Activated naive CD8-positive, alpha-beta T cell treated with anti-CD3 and anti-CD28 coated beads for 36 hours (primary cell): ENCODE measurements at places on chromosomes 6 and 20. TPM values are rescaled to one million over a fixed set of nuclear protein-coding genes. Genes with fewer than 3 reads are reported as not detected.

- DNase-seq: no peak
- no peak overlapping the region for H3K27ac ChIP-seq
- no peak overlapping the region for H3K4me3 ChIP-seq
- H3K36me3 ChIP-seq: no peaks in the 10 kb centered on the region
- peaks cover 19% of the 10 kb centered on the region for H3K27me3 ChIP-seq
Measured at GRCh38 chr6:44327096-44327495, 13.9 kb upstream of the AARS2 start.

GRCh38 chr6:26534681-26535465, 3.3 kb upstream of the HMGN4 start:
- H3K36me3 ChIP-seq: peaks cover 15% of the 10 kb centered on the region
- peaks cover 15% of the 10 kb centered on the region for H3K27me3 ChIP-seq
- no peak overlapping the region for H3K4me3 ChIP-seq
- DNase-seq: no peak
- peak overlapping the region; percentile 56 for H3K27ac ChIP-seq
- peaks cover 55% of the 10 kb centered on the region for H3K4me1 ChIP-seq

DNA sequence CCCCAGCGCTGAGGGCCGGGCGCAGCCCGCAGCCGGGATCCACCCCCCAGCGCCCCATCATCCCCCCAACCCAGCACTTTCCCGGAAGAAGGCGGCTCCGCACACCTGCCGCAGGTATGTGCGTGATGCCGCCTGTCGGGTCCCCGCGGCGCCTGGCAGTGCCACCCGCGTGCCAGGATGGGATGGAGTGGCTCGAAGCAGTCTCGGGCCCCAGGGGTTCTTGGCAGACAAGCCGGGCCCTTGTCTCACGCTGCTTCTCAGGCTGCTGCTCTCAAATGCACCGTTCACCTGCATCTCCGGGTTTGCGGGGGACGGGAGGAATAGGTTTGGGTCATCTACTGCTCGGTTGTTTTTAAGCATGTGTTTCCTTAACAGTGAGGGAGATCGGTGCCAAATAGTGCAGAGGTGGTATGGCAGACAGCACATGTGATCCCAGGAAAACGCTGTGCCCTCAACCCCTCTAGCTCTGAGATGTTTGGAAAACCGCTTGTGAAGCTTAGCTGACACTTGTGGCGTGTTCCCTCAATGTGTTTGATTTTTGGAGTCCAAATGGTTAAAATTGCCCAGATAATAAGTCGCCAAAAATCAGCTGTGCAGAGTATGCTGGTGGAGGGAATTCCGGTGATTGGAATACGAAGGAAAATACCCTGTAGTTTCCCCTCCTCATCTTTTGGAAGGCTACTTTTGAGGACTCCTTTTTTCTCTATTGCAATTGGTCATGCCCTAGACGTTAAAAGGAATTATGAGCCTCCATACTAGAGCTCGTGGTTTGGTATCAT, 926 bp downstream of the MYLIP start:
- peaks cover 14% of the 10 kb centered on the region for H3K36me3 ChIP-seq
- H3K27ac ChIP-seq: peak overlapping the region; percentile 91
- peak overlapping the region; percentile 90 for H3K4me3 ChIP-seq
- DNase-seq: peak; percentile 33
- peaks cover 35% of the 10 kb centered on the region for H3K4me1 ChIP-seq
- peaks cover 12% of the 10 kb centered on the region for H3K27me3 ChIP-seq

DNA sequence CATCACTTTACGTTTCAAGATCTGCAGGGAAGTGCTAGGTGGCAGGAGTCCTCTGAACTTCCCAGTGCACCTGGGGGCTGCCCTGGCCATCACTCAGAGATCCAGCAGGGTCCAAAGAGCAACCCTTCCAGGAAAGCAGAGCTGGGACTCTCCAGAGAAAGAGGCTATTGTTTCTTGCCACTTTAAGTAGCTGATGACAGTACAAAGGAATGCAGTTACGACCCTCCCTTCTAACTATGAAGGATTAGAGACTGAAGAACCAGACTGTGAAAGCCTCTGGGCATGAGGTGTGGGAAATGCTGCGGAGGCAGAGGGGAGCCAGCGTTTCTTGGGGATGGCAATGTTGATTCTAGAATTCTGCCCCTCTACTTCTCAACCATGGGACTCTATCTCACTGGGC, 189.1 kb upstream of the SUPT3H start:
- peaks cover 2% of the 10 kb centered on the region for H3K36me3 ChIP-seq
- no peak overlapping the region for H3K4me3 ChIP-seq
- H3K4me1 ChIP-seq: peaks cover 16% of the 10 kb centered on the region
- H3K27ac ChIP-seq: no peak overlapping the region
- DNase-seq: no peak
- H3K27me3 ChIP-seq: no peaks in the 10 kb centered on the region

The MARCKS gene
- total RNA-seq: 0.70 TPM

GRCh38 chr6:151109869-151110575, 129.7 kb upstream of the AKAP12 start:
- peaks cover under 1% of the 10 kb centered on the region for H3K36me3 ChIP-seq
- H3K4me1 ChIP-seq: no peaks in the 10 kb centered on the region
- peaks cover 7% of the 10 kb centered on the region for H3K27me3 ChIP-seq
- no peak overlapping the region for H3K27ac ChIP-seq
- DNase-seq: no peak
- no peak overlapping the region for H3K4me3 ChIP-seq

GRCh38 chr6:170283212-170284081, 7.4 kb downstream of the DLL1 start:
- H3K27me3 ChIP-seq: no peaks in the 10 kb centered on the region
- no peak for DNase-seq
- no peak overlapping the region for H3K4me3 ChIP-seq

- no peak overlapping the region for H3K4me3 ChIP-seq
- H3K27ac ChIP-seq: no peak overlapping the region
- peaks cover 15% of the 10 kb centered on the region for H3K27me3 ChIP-seq
- no peaks in the 10 kb centered on the region for H3K36me3 ChIP-seq
Measured at GRCh38 chr20:20953738-20954618, 152.2 kb downstream of the LINC00237 start.

The SPATA25 gene
- total RNA-seq: 0.90 TPM

DNA sequence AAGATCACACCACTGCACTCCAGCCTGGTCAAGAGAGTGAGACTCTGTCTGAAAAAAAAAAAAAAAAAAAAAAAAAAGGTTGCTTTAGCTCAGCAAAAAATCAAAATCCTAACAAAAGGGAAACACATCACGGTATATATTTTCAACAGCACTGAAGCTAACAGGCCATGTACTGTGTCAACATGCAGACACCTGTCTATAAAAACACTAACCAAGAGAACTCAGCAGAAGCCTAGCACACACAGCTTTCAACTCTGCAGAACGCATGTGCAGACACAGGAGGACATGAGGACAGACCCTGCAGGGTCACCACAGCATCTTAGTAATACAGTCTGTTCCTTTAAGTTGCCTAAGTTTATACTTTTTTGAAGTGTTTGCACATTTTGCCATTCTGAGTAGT, 13.5 kb downstream of the NINL start:
- peaks cover 1% of the 10 kb centered on the region for H3K36me3 ChIP-seq
- no peaks in the 10 kb centered on the region for H3K27me3 ChIP-seq
- peaks cover 4% of the 10 kb centered on the region for H3K4me1 ChIP-seq
- DNase-seq: no peak

GRCh38 chr6:154058963-154059680, 20.1 kb downstream of the OPRM1 start:
- H3K27ac ChIP-seq: no peak overlapping the region
- no peaks in the 10 kb centered on the region for H3K27me3 ChIP-seq
- H3K4me1 ChIP-seq: no peaks in the 10 kb centered on the region
- no peak overlapping the region for H3K4me3 ChIP-seq
- DNase-seq: no peak
- H3K36me3 ChIP-seq: no peaks in the 10 kb centered on the region

GRCh38 chr6:64335195-64335594, 699.6 kb downstream of the PHF3 start:
- no peaks in the 10 kb centered on the region for H3K36me3 ChIP-seq
- no peaks in the 10 kb centered on the region for H3K27me3 ChIP-seq
- DNase-seq: no peak
- no peak overlapping the region for H3K27ac ChIP-seq
- H3K4me3 ChIP-seq: no peak overlapping the region
- no peaks in the 10 kb centered on the region for H3K4me1 ChIP-seq

The LY6G6C gene
- total RNA-seq: not detected

DNA sequence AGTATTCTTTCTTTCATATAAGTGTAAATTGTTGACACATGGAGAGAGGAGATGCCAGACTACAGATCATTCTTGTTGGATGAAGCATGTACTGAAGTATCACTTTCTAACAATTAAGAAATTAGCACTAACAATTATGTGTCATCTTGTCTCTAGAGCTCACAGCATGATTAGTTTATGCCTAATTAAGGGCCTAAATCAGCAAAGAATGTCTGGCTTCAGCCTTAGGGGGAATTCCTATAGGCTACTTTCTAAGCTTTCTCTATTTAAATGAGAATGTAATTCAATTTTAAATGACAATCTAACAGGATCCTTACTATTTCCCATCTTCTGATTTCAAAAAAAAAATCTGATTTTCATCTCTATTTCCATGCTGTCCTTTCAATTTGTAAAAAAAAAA, 371.0 kb downstream of the EPHA7 start:
- no peak overlapping the region for H3K27ac ChIP-seq
- H3K36me3 ChIP-seq: no peaks in the 10 kb centered on the region
- DNase-seq: no peak
- H3K4me1 ChIP-seq: no peaks in the 10 kb centered on the region
- H3K27me3 ChIP-seq: no peaks in the 10 kb centered on the region

GRCh38 chr6:168619560-168620314, 178.8 kb downstream of the SMOC2 start:
- no peak overlapping the region for H3K4me3 ChIP-seq
- peaks cover 17% of the 10 kb centered on the region for H3K27me3 ChIP-seq
- peaks cover under 1% of the 10 kb centered on the region for H3K36me3 ChIP-seq
- H3K4me1 ChIP-seq: peaks cover 3% of the 10 kb centered on the region
- no peak overlapping the region for H3K27ac ChIP-seq

The CST11 gene
- total RNA-seq: not detected

- H3K4me1 ChIP-seq: no peaks in the 10 kb centered on the region
- DNase-seq: no peak
- H3K27ac ChIP-seq: no peak overlapping the region
- H3K4me3 ChIP-seq: no peak overlapping the region
- H3K36me3 ChIP-seq: no peaks in the 10 kb centered on the region
- H3K27me3 ChIP-seq: no peaks in the 10 kb centered on the region
Measured at GRCh38 chr20:32607727-32608663, 22.9 kb upstream of the NOL4L start.

The ANKRD66 gene
- total RNA-seq: not detected

GRCh38 chr20:41138475-41139226, 1.3 kb downstream of the PLCG1 start:
- peaks cover 45% of the 10 kb centered on the region for H3K36me3 ChIP-seq
- H3K27me3 ChIP-seq: no peaks in the 10 kb centered on the region
- H3K27ac ChIP-seq: peak overlapping the region; percentile 93
- peaks cover 69% of the 10 kb centered on the region for H3K4me1 ChIP-seq

The MUC21 gene
- not detected for total RNA-seq

The RPL7L1 gene
- total RNA-seq: 200 TPM

DNA sequence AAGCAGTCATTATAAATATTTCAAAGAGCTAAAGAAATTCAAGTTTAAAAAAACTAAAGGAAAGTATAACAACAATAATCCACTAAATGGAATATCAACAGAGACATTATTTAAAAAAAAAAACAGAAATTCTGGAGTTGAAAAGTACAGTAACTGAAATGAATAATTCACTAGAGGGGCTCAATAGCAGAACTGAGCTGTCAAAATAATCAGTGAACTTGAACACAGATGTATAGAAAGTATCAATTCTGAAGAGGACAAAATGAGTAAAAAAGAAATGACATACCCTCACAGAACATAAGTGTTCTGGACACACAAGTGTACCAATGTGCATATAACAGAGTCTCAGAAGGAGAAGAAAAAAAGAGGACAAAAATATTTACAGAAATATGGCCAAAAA, 191.6 kb upstream of the RUNX2 start:
- H3K4me3 ChIP-seq: no peak overlapping the region
- no peaks in the 10 kb centered on the region for H3K27me3 ChIP-seq
- no peak for DNase-seq
- H3K4me1 ChIP-seq: peaks cover 11% of the 10 kb centered on the region
- peaks cover 47% of the 10 kb centered on the region for H3K36me3 ChIP-seq

The DSP gene
- total RNA-seq: 0.16 TPM

The SIRPB2 gene
- total RNA-seq: not detected

The THBD gene
- not detected for total RNA-seq

The DBNDD2 gene
- 18.1 TPM for total RNA-seq

GRCh38 chr20:61263084-61263695, 11.1 kb downstream of the CDH4 start:
- H3K27me3 ChIP-seq: peaks cover 40% of the 10 kb centered on the region
- H3K4me3 ChIP-seq: no peak overlapping the region
- no peaks in the 10 kb centered on the region for H3K36me3 ChIP-seq
- peaks cover 2% of the 10 kb centered on the region for H3K4me1 ChIP-seq

The PEX6 gene
- total RNA-seq: 16.7 TPM

GRCh38 chr6:85458782-85459181, 8.9 kb downstream of the NT5E start:
- H3K36me3 ChIP-seq: peaks cover 10% of the 10 kb centered on the region
- no peak overlapping the region for H3K4me3 ChIP-seq
- H3K4me1 ChIP-seq: peaks cover 98% of the 10 kb centered on the region
- no peak for DNase-seq

The SAPCD1 gene
- total RNA-seq: 9.5 TPM

GRCh38 chr6:41716516-41717391, 18.7 kb downstream of the TFEB start:
- H3K27me3 ChIP-seq: no peaks in the 10 kb centered on the region
- no peak overlapping the region for H3K4me3 ChIP-seq
- H3K36me3 ChIP-seq: no peaks in the 10 kb centered on the region
- H3K4me1 ChIP-seq: peaks cover 27% of the 10 kb centered on the region
- no peak for DNase-seq
- H3K27ac ChIP-seq: no peak overlapping the region

DNA sequence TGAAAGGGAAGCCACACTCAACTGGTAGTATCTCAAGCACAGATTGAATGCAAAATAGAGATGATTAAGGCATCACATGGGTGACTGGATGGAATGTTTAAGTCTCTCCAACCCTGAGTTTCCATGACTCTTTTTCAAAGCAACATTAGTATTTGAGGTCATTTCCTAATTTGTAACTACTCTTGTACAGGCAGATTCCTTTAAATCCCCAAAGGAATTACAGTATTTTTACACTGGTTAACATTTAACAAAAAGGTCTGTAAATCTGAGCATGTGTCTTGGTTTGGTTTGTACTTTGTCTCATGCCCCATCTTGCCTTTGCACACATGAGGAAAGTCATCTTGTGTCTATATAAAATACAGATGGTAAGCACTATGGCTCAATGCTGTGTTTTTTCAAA, 15.1 kb downstream of the RMND1 start:
- peaks cover 8% of the 10 kb centered on the region for H3K36me3 ChIP-seq
- H3K4me3 ChIP-seq: no peak overlapping the region
- H3K4me1 ChIP-seq: peaks cover 20% of the 10 kb centered on the region
- H3K27ac ChIP-seq: no peak overlapping the region
- no peak for DNase-seq

The RIPOR2 gene
- 75.2 TPM for total RNA-seq

GRCh38 chr6:164898412-164898811, 411.0 kb downstream of the C6orf118 start:
- no peaks in the 10 kb centered on the region for H3K36me3 ChIP-seq
- H3K4me1 ChIP-seq: no peaks in the 10 kb centered on the region
- no peak for DNase-seq
- no peak overlapping the region for H3K4me3 ChIP-seq

GRCh38 chr20:14544688-14545087, 207.3 kb upstream of the FLRT3 start:
- no peak overlapping the region for H3K27ac ChIP-seq
- H3K36me3 ChIP-seq: no peaks in the 10 kb centered on the region
- no peak for DNase-seq
- H3K4me1 ChIP-seq: no peaks in the 10 kb centered on the region
- no peaks in the 10 kb centered on the region for H3K27me3 ChIP-seq

The HLA-DMB gene
- 4.6 TPM for total RNA-seq

- peaks cover 17% of the 10 kb centered on the region for H3K36me3 ChIP-seq
- H3K4me1 ChIP-seq: peaks cover 2% of the 10 kb centered on the region
- H3K27ac ChIP-seq: no peak overlapping the region
- DNase-seq: no peak
Measured at GRCh38 chr6:34855463-34855862, 32.4 kb downstream of the TAF11 start.
